ENCODE measurements at places on chromosomes 4 and X. TPM values are rescaled to one million over a fixed set of nuclear protein-coding genes. Genes with fewer than 3 reads are reported as not detected.

The ANKRD17 gene
- 46.4 TPM for total RNA-seq

The BEX5 gene
- total RNA-seq: 0.52 TPM

The HMX1 gene
- total RNA-seq: not detected

The C1QTNF7 gene
- total RNA-seq: 2.1 TPM

The SPATA18 gene
- 0.52 TPM for total RNA-seq

The ELF2 gene
- 88.2 TPM for total RNA-seq

The BANK1 gene
- 0.52 TPM for total RNA-seq

The ABCG2 gene
- total RNA-seq: 7.8 TPM

The KLKB1 gene
- 0.52 TPM for total RNA-seq

The GABRQ gene
- 0.52 TPM for total RNA-seq

The BTC gene
- total RNA-seq: 3.1 TPM

The BRS3 gene
- not detected for total RNA-seq

The RASL11B gene
- total RNA-seq: 6.3 TPM

The LNX1 gene
- total RNA-seq: 4.2 TPM

The SEC31A gene
- total RNA-seq: 229 TPM

The CFP gene
- total RNA-seq: 3.7 TPM

The SOX3 gene
- total RNA-seq: not detected

The GIMD1 gene
- not detected for total RNA-seq

All from skeletal muscle tissue (tissue), 5 donors.